ENCODE measurements at places on chromosomes 11 and 22.

GRCh38 chr11:11261629-11262028 is 91.4 kb downstream of the CSNK2A3 start:
- DNase-seq, result no peak

DNA sequence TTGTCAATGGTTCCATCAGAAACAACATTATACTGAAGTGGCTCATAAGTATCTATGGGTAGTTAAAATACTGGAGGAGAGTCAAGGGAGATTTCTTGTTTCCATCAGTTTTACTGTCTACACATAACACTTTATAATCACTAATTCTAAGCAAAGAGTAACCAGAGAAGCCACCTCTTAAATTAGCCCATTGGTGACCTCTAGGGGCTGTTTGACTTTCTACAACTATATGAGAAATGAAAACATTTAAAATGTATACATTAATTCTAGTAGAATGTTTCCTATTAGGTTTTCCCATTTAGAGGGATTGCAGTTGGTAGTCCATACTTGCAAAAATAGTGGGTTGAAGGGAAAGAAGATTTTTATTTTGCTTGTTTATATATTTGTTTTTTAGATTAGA is 504.3 kb downstream of the FAM181B start:
- peak; percentile 8 for DNase-seq

- DNase-seq, result no peak
Measured at GRCh38 chr11:108768370-108768769, 103.5 kb downstream of the DDX10 start.

GRCh38 chr11:74710281-74710938 is 20.8 kb downstream of the CHRDL2 start:
- no peak for DNase-seq

GRCh38 chr11:94130298-94131046 is 1.8 kb downstream of the PANX1 start:
- no peak for DNase-seq

DNA sequence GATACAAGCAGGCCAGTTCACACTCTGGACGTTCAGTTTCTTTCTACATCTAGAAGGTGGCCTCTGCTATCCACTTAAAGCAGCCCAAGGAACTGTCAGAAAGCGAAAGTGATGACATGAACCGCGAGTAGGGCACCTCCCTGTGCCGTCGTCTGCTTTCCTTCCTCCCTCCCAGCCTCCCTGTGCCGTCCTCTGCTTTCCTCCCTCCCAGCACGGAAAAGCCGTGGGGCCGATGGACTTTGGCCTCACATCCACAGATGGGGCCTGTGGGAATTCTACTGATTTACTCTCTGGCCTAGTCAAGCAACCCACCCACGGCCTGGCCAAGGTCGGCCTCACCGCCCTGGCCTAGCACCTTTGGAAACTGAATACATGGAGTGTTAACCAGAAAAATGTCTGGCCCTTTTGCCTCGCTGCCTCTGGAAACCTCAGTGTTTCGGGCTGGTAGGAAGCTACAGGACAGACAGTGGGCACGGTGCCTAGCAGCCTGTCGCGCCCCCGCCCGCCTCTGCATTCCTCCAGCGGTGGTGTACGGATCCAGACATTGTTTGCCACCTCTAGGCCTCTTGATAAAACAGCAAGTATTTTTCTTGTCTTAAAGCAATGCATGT is 14.2 kb downstream of the PEX26 start:
- DNase-seq, result peak; percentile 76

DNA sequence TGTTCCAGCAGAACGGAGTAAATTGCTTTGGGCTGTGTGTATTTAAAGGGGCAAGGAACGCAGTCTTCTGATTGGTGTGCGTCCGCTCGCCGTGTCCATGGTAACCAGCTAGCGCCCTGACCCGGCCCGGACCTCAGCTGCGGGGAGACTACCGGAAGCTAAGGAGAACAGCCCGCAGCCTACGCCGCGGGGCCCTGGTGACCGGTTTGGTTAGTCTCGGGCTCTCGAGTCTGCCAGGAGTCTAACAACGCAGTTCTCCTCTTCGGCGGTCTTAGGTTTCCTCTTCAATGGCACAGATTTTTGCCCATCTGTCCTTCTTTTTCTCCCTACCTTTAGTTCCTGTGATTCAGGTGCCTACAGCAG is 3.5 kb upstream of the OR56A3 start:
- DNase-seq, result peak; percentile 21

All from urothelium cell line (cell line).